ENCODE measurements at places on chromosomes 16 and 17. TPM values are rescaled to one million over a fixed set of nuclear protein-coding genes. Genes with fewer than 3 reads are reported as not detected.

DNA sequence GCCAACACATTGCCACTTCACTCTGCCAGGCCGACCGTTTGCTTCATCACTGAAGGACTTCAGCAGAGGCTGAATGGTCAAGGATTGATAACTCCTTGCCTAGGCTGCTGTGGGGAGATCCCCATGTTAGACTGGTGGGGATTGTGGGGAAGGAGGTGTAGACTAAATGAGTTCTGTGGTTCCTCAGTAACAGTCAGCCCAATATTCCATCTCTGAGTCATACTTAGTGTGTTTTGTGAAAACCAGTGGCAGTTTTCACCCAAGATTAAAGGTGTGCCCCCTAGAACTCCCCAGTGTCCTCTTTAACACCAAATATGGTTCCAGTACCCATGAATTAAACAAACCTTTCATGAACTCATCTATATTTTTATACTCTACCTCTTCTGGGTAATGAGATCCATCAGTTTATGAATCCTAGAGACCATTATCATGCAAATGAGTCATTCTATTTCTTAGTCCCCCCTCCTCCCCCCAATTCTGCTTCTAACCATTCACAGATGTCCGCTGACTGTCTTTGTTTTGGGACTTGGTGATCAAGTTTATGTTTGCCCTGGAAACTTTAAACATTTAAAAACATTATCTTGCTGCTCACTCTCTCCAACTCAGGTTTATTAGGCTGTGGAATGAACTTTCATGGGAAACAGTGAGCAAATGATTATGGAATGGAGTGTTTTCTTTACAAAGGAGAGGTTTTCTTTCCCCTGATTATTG is 66.8 kb upstream of the GAS7 start:
- DNase-seq: no peak

DNA sequence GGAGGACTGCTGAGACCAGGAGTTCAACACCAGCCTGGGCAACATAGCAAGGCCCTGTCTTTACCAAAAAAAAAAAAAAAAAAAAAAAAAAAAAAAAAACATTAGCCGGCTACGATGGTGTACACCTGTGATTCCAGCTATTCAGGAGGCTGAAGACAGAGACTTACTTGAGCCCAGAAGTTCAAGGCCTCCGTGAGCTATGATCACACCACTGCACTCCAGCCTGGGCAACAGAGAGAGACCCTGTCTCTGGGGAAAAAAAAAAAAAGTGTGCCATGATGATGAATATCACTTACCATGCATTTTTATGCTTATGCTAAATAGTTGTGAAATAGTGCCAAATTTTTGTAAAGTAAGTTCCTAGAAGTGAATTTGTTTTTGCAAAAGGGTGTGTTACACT is 197.0 kb downstream of the LGALS9B start:
- no peak for DNase-seq

- DNase-seq: no peak
Observed at GRCh38 chr17:50539762-50540559, 7.0 kb upstream of the SPATA20 start.

- DNase-seq: no peak
Observed at GRCh38 chr16:70395345-70395901, 43.5 kb downstream of the ST3GAL2 start.

GRCh38 chr17:53630638-53631037 is 192.1 kb upstream of the KIF2B start:
- DNase-seq: no peak

GRCh38 chr17:35361027-35361426 is 12.4 kb downstream of the SLFN11 start:
- DNase-seq: no peak

GRCh38 chr16:88359008-88359407 is 23.8 kb upstream of the ZNF469 start:
- DNase-seq: no peak

- no peak for DNase-seq
Observed at GRCh38 chr17:77313831-77314230, 173.1 kb downstream of the SEC14L1 start.

DNA sequence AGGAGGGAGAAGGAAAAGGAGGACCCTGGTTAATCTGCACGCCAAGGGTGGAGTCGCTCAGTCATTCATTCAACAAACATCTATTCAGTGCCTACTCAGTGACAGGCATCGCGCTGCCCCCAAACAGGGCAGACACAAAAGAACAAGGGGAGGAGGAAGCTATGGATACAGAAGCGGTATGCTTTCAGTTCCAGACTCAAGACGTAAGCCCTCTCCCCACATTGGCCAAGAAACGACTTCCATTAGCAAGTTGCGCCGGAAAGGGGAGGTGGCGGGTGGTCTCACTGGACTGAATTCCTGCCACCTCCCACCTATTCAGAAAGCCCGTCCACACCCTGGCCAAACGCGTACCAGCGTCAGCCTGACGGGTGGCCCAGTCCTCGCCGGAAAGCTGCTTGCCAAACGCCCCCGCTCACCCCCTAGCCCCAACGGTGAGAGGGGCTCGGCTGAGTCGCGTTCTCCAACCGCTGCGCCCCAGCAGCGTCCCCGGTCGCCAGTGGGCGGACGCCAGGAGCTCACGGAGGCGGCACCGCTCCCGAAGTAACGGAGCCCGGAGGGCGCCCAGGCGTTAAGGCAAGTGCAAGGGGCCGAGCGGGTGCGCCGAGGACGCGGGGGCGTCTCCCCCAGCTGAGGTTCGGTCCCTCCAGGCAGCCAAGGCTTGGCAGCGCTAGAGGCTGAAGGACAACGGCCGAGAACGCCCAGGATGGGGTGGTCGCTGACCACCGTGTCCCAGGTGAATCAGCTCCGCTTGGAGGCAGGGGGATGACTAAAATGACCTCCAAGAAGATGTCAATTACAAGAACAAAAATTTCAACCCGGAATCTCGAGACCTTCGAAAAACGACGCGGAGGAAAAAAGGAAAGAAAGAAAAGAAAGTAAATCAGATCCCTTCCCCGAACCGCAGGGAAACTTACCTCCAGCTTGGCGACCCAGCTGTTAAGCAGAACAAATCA is 470.7 kb downstream of the SOX9 start:
- DNase-seq: peak; percentile 53

DNA sequence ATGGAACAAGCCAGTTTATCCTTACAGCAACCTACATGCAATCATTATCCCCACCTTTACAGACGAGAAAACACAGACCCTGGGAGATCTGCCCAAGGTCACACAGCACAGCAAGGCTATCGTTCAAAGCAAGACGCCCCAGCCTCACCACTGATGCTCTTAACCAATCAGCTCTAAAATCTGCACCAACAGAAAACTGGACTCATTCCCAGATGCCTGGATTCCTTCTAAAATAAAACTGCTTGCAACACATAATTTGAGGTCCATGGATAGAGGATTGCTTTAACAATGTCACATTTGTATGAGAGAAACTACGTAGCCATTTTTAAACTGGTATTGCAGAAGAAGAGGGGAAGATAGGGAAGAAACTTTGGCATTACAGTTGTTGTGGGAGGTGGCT is 6.8 kb downstream of the COTL1 start:
- no peak for DNase-seq

Gene SLC5A11
- total RNA-seq: 0.18 TPM

Gene UMOD
- total RNA-seq: not detected

GRCh38 chr17:81902653-81903414 is 796 bp downstream of the NPB start:
- DNase-seq: no peak

Gene TBC1D3G
- 0.74 TPM for total RNA-seq

GRCh38 chr16:28324887-28325279 is 32.6 kb downstream of the SBK1 start:
- DNase-seq: no peak

Gene SECTM1
- total RNA-seq: 3.1 TPM

Gene CYBA
- 403 TPM for total RNA-seq

DNA sequence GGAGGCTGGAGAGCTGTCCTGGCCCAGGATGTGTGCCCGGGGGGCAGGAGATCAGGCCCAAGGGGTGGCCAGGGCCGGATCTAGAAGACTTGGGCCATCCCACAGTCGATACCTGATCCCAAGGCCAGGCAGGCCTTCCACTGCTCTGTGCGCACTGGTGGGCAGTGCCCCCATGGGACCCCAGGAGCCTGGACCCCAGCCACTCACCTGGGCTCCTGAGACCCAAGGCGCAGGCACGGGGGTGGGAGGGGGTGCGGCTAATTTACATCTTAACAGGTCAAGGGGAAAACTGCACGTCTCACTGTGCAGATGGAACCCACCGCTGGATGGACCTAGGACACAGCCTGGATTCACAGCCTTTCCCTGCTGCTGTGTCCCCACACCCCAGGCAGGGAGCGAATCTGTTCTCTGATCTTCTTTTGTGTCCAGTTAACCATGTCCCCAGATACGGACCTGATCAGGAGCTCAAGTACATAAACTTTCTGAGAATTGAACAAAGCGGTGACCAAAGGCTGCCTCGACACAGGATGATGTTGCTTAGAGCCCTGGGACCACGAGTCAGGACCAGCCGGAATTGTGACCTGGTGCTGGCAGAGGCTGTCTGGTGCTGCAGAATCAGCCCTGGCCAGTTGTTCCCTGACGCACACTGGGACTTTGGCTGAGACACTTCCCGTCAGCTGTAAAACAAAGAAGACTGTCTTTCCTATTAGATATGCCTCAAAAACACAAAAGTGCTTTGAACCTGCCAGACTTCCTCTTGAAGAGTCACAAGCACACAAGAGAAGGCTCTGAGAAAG is 60.6 kb downstream of the TNFRSF13B start:
- DNase-seq: no peak

DNA sequence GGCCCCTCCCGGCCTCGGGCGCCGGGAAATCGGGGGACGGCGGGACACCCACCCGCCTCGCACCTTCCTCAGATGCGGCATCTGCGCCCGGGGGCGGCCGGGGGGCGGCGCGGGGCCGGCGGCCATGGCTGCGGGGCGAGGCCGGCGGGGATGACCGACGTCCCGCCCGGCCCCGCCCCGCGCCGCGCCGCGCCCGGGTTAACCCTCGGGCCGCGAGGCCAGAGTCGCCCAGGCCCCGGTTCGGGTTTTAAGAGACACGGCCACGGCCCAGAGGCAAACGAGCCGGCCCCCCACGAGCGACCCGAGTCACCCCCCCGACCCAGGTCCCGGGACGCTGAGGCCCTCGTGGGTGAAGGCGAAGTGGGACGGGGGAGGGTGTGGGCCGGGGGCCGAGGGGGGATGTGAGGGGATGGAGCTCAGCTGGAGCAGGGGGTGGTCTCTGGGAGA is at the start of gene RGS11:
Gene RGS11 (minus strand): TSS at position 159 of the 447 bp plus-strand sequence. CDS start 33 bp downstream, at position 126.
- no peak for DNase-seq

GRCh38 chr17:70716551-70716950 is 547.2 kb downstream of the KCNJ2 start:
- DNase-seq: no peak

GRCh38 chr17:37025847-37026530 is 77.2 kb downstream of the AATF start:
- no peak for DNase-seq

Gene CCDC78
- 20.0 TPM for total RNA-seq

Gene TTLL6
- total RNA-seq: 6.9 TPM

DNA sequence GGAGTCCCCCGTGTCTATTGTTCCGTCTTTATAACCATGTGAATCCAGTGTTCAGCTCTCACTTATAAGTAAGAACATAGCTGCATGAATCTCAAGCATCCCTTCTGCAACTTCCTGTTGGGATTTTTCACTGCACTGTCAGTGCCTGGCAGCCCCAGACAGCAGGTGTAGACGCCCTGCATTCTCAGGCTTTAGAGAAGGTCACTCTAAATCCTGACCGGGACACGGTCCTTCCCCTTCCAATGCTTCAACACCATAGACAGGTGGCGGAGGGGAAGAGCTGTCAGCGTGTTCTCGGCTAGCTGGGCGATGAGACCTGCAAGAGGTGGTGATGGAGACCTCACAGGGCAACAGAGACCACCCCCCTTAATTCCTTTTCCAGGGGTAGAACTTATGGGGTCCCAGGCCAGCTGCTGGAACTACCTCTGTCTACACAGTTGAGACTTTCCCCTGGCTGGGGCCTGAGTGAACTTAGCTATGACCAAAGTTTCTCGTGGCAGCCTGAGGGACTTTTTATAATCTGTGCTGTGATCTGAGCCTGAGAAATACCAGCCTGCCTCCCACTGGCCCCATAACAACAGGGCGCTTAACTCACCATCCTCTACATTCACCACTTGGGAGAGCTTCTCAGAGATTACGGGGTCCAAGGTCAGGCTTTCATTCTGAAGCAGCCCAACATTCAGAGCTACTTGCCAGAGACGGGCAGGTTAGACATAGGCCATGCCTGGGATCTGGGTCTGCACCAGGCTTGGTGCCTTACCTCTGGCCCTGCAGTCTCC is 143.2 kb upstream of the TNRC6C start:
- no peak for DNase-seq

- DNase-seq: no peak
Observed at GRCh38 chr16:24163935-24164334, 92.2 kb upstream of the CACNG3 start.

Gene TGFB1I1
- 0.07 TPM for total RNA-seq

DNA sequence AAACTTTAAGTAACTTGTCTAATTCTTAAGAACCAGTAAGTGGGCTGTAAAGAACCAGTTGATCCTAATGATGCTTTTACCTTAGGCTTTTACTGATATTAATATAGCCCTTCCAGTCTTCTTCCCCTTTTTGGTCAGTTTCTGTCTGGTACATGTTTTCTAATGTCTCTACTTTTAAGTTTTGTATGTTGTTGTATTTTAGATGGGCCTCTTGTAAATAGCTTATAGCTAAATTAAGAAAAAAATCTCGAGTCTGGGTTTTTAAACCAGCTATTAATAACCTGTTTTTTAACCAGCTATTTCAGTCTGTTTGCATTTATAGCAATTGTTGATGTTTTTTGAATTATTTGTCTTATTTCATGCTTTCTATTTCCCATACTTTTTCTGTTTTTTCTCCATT is 79.0 kb downstream of the PITPNC1 start:
- no peak for DNase-seq

DNA sequence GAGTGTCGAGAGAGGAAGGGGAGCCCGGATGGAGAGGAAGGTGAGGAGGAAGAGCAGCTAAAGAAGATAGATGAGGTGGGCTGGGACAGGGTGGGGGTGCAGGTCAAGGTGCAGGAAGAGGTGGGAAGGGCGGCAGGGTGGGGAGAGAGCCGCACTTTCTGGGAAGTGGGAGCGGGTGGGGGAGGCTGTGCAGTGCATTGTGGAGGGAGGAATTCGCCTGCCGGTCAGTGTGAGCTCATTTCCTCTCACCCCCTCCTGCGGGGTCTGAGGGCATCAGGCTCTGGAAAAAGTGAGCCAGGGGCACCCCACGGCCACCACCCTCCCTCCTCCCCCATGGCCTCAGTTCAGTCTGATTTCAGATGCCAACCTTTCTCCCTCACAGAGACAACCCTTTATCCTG is 2.5 kb upstream of the ARHGAP23 start:
- DNase-seq: no peak

- DNase-seq: no peak
Observed at GRCh38 chr16:54140057-54140787, 146.4 kb downstream of the IRX3 start.

Gene PERCC1
- total RNA-seq: not detected

Gene CPHXL2
- total RNA-seq: not detected

- DNase-seq: no peak
Observed at GRCh38 chr17:44602970-44603369, 45.7 kb downstream of the FZD2 start.

Gene ZFP1
- 9.1 TPM for total RNA-seq

- DNase-seq: no peak
Observed at GRCh38 chr17:48912476-48912875, 4.3 kb downstream of the UBE2Z start.

All from G401 (cell line).